ENCODE measurements at places on chromosomes 7 and 10.

DNA sequence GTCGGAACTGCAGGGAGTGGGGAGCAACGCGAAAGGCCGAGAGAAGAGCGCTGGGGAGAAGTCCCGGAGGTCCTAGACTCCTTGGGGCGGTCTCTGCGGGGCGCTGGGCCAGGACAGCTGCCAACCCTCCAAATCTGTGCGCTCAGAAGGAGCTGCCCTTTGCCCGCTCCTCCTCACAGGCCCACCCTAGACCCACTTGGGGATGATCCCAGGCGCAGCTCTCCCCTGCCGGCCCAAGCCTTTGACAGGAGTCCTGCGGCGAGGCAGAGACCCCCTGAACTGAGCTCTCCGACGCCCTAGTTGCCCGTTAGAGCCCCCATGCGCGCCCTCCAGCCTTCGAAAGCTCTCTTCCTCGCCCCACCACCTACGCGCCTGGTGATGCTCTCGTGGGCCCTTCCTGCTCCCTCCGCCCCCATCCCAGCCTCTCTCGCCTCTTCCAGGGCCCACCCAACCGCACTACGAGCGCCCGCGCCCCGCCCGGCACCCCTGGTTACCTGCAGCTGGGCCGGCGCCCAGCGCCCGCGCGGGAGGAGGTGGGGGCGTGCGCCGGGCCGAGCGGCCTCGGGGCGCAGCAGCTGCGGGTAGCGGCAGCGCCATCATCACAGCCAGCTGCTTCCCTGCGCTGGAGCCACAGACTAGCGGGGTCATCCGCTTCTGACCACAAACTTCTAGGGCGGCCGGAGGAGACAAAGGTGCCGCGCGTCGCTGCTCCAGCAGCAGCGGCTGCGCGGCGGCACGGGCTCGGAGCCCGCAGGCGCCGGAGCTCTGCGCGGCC is 353.4 kb downstream of the DNAJB6 start:
- no peak for DNase-seq

- no peak for DNase-seq
These were observed 51.2 kb upstream of the ANAPC16 start for GRCh38 chr10:72164617-72165016.

GRCh38 chr10:80770239-80770638 is 232.5 kb downstream of the SH2D4B start:
- no peak for DNase-seq

GRCh38 chr7:21938463-21938862 is 7.2 kb downstream of the CDCA7L start:
- DNase-seq = no peak

- DNase-seq = no peak
These were observed 232.6 kb upstream of the GPR26 start for GRCh38 chr10:123433539-123433938.

DNA sequence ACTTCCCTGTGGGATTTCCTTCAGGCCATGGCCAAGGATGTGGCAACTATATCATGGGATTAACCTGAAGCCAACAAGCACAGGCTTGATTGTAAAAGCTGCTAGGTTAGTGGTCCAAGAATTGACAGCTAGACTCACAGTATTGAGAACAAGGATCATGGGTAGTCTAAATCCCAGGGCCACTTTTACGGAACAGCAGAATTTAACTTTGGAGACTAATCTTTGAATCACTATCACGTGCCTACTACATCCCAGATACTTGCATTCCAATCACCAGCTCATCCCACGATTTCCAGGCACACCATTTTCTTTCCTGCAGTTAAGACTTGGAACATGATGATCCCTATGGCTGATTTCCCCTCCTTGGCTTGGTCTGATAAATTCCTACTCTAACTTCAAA is 65.6 kb upstream of the ADO start:
- DNase-seq = no peak

DNA sequence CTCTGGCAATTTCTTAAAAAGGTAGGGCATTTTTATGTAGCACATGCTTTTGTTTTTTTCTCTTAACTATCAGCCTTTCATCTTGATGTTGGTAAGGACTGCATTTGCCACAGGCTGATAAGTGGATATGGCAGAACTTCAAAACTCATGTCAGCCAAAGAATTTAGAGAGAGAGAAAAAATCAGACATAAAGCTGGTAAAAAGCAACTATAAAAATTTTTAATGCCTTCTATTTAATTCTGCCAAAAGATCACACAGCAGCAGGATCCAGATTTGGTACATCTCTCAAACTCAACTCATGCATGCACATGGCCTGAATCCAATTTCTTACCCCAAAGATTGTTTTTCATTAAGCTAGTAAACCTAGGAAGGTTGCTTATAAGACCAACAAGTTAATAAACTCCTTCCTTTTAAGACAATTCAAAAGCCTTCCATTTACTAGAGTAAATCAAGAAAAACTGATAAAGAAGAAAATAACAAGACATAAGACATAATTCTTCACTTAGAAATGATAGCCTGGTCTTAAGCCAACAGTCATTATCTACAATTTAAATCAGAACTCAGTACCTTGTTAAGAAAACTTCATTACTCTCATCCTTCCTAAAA is 69.3 kb downstream of the GLI3 start:
- DNase-seq = no peak

DNA sequence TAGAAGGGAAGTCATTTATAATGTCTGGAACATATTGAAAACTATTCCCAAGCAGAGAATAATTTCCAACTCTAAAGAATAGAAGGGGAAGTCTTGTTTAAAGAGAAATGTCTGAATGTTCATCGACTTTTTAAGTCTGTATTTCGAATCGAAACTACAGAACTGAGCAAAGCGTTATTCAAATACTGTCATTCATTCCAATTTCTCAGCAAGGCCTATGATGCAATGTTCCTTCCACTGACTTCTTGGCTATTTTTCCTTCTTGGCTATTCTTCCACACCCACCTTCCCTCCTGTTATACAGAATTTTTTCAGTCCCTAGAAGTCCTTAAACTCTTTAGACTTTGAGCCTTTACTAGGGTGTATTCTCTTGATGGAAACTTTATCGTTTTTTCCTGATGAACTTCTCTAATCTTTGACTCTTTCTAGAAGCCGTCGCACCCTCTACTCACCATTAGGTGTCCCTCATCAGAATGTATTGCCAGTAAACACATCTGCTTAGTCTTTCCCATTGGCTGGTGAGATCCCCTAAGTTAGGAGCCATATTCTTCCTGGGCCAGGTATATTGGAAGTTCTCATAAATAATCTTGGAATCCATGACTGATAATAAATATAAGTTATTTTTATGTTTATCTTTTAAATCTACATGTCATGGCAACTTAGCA is 235.7 kb upstream of the CCDC6 start:
- no peak for DNase-seq

DNA sequence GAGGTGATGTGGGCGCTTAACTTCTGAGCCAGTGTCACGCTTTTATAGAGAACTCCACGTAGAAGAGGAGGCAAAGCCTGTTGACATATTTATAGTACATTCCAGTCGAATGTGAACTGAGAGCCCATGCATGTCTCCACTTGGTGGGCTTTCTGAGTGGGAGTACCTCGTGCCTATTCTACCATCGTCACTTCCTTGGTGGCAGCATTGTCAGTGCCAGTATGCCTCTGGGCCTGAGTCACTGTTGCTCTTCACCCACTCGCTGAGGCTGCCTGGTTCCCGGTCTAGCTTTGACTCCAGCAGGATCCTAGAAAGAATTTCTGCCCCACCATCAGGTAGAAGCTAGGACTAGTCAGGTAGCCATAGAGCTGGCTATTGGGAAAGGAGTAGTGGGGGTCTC is 30.0 kb upstream of the CDH23 start:
- no peak for DNase-seq

GRCh38 chr10:55495555-55495954 is 694.5 kb upstream of the PCDH15 start:
- no peak for DNase-seq

GRCh38 chr7:151377406-151377805 is 32.4 kb downstream of the WDR86 start:
- DNase-seq = no peak

- DNase-seq = no peak
These were observed 38.0 kb downstream of the INPP5A start for GRCh38 chr10:132575320-132576201.
